ENCODE measurements at places on chromosomes 7 and 10.
A peak's percentile ranks its signal among the peaks of the same experiment; 100 is the strongest.

- DNase-seq, result no peak
Observed at GRCh38 chr10:43204042-43204942, 62.6 kb downstream of the RASGEF1A start.

DNA sequence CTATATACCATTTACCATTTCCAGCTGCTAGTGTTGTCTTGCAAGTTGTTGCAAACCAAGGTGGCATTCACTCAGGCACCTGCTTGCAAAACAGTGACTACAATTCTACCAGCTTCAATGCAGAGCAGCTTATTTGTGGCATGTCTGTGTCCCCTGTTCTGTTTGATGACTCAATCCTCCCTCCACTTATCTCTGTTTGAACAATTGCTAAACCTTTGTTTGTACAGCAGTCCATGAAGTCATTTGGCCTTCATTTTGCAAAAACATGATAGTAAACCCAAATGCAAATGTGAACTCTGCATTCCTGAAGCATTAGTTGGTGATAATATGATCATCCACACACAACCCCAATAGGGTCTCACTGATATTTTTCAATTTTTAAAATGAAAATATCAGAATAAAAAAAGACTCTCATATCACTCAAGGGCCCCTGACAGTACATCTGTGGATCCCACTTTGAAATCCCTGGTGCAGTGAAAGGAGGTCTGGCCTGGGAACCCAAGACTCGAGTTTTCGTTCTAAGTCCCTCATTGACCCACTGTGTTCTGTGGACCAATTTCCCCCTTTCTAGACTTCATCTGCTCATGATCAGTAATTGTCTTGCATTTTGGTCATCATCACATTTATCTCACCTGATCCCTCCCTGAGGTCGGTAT lies 425.4 kb downstream of the RPS24 start:
- DNase-seq, result peak; percentile 36

DNA sequence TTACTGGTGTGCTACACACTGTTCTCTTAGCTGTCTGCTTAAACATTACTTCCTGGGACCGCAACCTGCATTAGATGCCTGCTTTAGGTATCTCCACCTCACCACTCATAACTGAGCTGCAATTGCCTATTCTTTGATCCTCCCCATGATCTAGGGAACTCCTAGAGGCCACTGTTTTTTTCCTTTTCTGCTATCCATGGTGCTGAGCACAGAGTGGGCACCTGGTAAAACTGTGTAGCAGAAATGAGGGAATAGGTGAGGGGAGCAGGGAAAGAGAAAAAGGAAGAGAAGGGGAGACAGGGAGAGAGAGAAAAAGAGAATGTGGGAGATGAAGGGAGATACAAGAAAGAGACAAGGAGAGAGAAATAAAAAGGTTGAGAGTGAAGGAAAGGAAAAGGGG lies 434.9 kb downstream of the ADRA2A start:
- no peak for DNase-seq

DNA sequence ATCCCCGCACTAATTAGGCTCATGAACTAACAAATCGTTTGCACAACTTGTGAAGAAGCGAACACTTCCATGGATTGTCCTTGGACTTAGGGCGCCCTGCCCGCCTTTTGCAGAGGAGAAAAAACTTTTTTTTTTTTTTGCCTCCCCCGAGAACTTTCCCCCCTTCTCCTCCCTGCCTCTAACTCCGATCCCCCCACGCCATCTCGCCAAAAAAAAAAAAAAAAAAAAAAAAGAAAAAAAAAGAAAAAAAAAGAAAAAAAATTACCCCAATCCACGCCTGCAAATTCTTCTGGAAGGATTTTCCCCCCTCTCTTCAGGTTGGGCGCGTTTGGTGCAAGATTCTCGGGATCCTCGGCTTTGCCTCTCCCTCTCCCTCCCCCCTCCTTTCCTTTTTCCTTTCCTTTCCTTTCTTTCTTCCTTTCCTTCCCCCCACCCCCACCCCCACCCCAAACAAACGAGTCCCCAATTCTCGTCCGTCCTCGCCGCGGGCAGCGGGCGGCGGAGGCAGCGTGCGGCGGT lies at the start of gene EMX2:
EMX2 (plus strand) TSS at position 41 of the 519 bp plus-strand sequence. CDS start 522 bp downstream, outside the sequence.
- no peak for DNase-seq

- no peak for DNase-seq
Observed at GRCh38 chr7:46607176-46607575, 686.1 kb upstream of the IGFBP3 start.

GRCh38 chr7:7821517-7821916 lies 103.1 kb upstream of the RPA3 start:
- no peak for DNase-seq

DNA sequence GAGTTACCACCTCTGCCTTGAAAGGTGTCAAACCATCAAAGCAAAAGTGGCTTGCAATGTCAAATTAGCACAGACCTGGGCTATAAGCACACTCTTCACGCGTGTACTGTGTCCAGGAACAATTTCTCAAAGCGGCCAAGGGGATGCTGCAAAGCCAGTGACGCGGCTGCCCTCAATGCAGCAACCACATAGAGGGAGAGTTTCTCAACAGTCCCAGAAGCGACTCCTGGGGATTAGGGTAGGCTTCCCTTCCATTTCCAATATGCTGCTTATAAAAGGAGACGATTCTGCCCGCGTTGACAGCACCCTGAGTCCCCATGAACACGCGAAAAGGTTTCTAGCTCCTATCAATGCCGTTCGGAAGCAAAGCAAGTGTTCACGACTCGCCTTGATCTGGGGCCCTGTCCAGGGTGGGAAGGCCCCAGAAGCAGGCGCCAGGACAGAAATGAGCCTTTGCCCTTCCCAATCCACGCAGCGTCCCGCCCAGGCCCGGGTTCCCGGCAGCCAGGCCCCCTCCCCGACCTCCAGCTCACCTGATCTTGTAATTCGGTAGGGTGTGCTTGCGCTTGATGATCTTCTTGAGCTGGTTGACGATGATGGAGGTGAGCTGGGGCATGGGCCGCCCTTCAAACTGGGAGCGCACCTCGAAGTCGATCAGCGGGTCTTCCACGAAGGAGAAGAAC lies 1.3 kb downstream of the PDZD8 start:
- peak; percentile 29 for DNase-seq

Measured in kidney capillary endothelial cell (primary cell).